ENCODE measurements at places on chromosomes 7 and 10.

DNA sequence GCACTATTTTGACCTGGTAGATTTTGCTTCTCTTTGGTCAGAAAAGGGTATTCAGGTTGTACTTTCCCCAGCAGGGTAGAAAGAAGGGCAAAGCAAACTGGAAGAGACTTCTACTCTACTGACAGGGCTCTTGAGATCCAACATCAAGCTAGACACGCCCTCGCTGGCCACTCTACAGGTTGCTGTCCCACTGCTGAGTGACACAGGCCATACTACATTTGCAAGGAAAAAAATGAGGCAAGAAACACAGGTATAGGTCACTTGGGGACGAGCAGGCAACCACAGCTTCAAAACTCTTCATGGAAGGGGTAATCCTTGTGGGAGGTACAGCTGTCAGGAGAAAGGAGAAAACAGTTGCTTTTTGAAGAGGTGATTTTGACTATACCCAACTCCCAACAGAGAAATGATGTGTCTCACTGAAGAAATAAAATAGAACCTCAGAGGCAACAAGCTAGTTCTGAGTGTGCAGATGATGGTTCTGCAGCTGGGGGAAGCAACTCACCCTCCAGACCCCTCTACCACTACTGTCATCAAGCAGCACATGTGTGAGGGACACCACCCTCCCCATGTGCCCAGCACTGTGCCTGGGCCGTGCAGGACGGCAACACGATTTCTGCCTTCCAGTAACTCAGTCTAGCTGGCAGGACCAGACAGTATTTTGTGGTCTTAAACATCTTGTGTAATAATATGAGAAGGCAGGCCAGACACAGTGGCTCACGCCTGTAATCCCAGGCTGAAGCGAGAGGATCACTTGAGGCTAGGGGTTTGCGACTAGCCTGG is 16.3 kb downstream of the AKR1B1 start:
- no peak for DNase-seq

DNA sequence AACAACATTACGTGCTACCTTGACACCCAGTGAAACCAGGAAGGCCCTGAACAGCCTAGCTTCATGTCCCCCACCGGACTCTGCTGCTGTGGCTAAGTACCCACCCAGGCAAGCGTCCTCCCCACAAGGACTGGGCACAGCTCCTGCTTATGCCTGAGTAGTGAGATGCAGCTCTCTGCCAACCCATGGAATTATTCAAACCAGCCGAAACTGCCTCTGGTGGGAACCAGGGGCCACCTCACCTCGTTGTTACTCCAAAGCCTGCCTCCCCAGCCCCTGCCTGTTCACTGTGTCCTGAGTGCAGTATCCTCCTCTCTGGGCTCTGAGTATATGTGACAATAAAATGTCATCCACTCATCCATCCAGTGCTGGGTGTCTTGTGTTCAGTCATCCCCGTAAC is 52.4 kb downstream of the CAMK2B start:
- no peak for DNase-seq

DNA sequence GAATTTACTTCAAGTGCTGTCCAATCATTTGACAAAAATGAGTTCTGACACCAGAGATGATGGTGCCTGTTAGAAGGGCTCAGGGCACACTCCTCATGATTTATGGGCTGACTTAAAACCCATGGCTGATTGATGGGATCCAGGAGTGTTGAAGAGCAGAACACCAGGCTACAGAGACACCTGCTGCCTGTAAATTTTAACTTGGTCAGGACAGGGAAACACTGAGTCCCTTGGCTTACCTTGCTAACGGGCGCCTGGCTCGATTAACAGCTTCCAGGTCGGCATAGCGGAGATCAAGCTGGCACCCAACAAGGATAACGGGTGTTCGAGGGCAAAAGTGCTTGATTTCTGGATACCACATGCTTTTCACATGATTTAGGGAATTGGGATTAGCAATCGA is 51.4 kb downstream of the RHOBTB1 start:
- DNase-seq = no peak

GRCh38 chr10:43219848-43220247 is 47.0 kb downstream of the RASGEF1A start:
- DNase-seq = no peak

GRCh38 chr7:156650042-156650441 is 9.5 kb downstream of the RNF32 start:
- DNase-seq = no peak

GRCh38 chr10:106540645-106541044 is 623.9 kb downstream of the SORCS1 start:
- DNase-seq = no peak

- DNase-seq = no peak
These were observed 15.8 kb downstream of the MAT1A start for GRCh38 chr10:80273523-80274170.
